ENCODE measurements at places on chromosomes 7 and 10.

DNA sequence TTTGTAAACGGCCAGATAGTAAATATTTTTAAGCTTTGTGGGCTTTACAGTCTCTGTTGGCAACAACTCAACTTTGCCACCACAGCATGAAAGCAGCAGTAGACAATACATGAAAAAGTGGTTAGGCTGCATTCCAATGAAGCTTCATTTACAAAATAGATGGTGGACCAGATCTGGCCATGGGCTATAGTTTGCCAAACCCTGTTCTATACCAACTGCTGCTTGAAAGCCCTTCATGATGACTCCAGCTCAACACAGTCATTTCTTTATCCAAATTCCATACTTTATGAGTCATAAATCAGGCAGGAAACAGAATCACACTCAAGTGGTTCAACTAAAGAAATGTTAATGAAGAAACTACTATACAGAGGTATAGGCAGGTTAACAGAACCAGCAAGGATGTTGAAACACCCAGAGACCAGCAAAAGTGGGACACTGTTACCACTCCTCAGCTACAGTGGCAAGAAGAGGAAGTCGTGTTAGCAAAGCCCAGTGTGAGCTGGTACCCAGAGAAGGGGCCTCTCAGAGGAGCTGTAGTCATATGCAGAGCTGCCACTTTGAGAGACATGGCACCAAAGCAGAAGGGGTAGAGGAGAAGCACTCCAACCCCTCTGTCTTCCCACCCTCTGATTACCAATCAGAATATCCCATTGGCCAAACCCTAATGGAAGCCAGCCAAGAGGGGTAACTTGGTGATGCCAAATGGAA is 72.5 kb downstream of the PRLHR start:
- no peak for DNase-seq

DNA sequence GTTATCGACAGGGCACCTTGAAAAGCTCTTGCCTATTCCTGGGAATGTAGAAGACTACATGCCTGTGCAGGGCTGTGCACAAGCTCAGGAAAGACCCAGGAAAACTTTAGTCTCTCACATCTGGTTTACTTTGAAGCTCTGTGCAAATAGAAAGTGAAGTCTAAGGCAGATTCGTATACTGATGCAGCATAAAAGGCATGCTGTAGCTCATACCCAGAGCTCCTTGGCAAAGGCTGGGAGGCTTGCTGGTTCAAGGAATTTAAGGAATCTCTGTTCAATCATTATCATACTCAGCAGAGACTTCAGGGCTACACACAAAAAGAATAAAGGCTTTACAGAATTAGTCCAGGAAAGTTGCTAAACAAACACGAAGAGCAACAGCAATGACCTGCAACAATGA is 192.0 kb downstream of the OTUD1 start:
- no peak for DNase-seq

- DNase-seq = no peak
These were observed 17.1 kb upstream of the ZNF800 start for GRCh38 chr7:127409629-127410028.

- no peak for DNase-seq
These were observed 76.9 kb upstream of the RET start for GRCh38 chr10:43000021-43000411.

DNA sequence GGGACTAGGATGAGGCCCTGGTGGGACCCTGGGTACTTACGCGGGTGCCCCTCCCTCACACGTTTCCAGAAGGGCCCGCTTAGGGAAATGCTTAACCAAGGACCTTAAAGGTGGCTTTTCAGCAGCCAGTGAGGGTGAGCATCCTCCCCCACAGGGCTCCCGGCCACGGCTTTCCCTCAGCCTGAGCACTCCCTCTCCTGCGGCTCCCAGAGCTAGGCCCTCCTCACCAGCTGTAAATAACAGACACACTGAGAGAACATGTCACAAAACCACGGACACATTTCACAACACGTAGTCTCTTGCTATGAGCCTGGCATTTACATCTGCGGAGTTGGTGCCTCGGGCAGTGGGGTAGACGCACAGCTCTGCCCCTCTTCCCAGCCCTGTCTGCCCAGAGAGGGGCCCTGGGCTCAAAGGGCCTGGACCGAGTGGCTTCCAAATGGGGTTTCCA is 25.2 kb downstream of the GRID1 start:
- DNase-seq = peak; percentile 28

- DNase-seq = no peak
These were observed 122.9 kb upstream of the PPIF start for GRCh38 chr10:79224263-79224949.

All from BE2C (cell line).